Activated naive CD8-positive, alpha-beta T cell treated with anti-CD3 and anti-CD28 coated beads for 36 hours (primary cell): ENCODE measurements at places on chromosomes 13 and 19. TPM values are rescaled to one million over a fixed set of nuclear protein-coding genes. Genes with fewer than 3 reads are reported as not detected.

GRCh38 chr13:78603240-78603957, at the start of gene POU4F1:
POU4F1 (minus strand) TSS chr13:78603552; CDS start chr13:78603326, 226 bp downstream.
- DNase-seq: peak; percentile 66

The PDS5B gene
- total RNA-seq: 47.5 TPM

DNA sequence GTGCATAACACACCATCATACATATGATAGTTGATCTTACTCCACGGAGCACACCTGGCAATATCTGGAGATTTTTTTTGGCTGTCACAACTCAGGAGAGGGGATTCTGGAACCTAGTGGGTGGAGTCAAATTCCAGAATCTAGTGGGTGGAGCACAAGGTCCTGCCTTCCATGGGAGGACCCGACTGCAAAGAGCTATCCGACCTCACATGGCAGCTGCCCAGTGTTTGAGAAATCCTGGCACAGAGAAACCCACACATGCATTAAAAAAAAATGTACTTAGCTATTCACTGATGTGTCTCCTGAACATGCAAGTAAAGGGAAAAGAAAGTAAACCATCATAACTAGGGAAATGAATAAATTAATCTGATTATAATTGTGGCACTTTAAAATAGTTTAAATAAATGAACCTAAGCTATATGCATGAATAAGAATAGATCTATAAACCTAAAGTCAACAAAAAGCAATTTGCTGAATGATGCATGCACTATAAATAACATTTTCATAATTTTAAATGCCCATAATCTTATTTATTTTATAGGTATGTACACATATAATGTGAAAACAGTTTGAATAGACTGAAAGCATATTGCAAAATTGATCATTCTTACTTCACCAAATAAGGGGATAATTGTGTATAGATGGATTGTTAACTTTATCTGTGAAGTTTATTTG, 300.3 kb downstream of the MYO16 start:
- DNase-seq: no peak

- DNase-seq: no peak
These were observed 392.4 kb downstream of the RFC3 start for GRCh38 chr13:34210341-34210740.

- DNase-seq: no peak
These were observed 536.5 kb downstream of the PCDH9 start for GRCh38 chr13:66693656-66694055.

- DNase-seq: no peak
These were observed 4.9 kb downstream of the SSC5D start for GRCh38 chr19:55493052-55493644.

GRCh38 chr19:11322269-11323024, 17.0 kb downstream of the RAB3D start:
- no peak for DNase-seq

- peak; percentile 47 for DNase-seq
These were observed 10.9 kb upstream of the MEIS3 start for GRCh38 chr19:47430041-47430802.

DNA sequence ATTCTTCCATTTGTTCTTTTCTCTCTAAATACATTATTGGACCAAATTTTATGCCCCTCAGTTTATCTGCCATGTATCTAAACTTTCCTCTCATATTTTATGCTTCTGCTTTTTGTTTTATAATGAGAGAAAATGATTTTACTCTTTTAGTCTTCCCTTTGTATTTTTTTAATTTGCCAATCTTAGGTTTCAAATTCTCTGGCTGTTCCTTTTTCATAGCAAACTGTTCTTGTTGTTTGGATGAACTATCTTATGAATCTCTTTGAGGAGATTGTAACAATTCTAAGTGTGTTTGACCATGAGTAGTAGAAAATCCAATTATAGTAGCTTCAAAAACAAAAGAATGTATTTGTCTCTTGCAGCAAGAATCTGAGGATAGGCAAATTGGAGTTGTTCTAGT, 290.5 kb downstream of the NDFIP2 start:
- DNase-seq: no peak

The SOHLH2 gene
- total RNA-seq: not detected

The C3 gene
- 0.64 TPM for total RNA-seq

The COL5A3 gene
- 0.04 TPM for total RNA-seq

DNA sequence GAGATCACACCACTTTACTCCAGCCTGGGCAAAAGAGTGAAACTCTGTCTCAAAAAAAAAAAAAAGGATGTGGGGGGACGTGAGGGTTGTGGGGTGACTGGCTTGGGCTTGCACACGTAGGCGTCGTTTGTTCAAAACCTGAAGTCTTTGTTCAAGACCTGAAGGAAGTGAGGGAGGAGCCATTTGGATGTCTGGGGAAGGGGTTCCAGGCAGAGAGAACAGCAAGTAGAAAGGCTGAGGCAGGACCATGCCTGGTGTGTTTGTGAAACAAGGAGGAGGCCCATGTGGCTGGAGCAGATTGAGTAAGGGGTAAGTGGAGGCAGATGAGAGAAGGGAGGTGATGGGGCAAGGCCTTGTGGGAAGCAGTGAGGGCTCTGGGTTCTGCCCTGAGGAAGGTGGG, 27.8 kb downstream of the PIN1 start:
- peak; percentile 15 for DNase-seq

GRCh38 chr19:34436716-34437115, 8.5 kb downstream of the UBA2 start:
- no peak for DNase-seq

The ZNF100 gene
- total RNA-seq: 23.4 TPM

GRCh38 chr13:25980255-25980654, 71.6 kb downstream of the SHISA2 start:
- no peak for DNase-seq

DNA sequence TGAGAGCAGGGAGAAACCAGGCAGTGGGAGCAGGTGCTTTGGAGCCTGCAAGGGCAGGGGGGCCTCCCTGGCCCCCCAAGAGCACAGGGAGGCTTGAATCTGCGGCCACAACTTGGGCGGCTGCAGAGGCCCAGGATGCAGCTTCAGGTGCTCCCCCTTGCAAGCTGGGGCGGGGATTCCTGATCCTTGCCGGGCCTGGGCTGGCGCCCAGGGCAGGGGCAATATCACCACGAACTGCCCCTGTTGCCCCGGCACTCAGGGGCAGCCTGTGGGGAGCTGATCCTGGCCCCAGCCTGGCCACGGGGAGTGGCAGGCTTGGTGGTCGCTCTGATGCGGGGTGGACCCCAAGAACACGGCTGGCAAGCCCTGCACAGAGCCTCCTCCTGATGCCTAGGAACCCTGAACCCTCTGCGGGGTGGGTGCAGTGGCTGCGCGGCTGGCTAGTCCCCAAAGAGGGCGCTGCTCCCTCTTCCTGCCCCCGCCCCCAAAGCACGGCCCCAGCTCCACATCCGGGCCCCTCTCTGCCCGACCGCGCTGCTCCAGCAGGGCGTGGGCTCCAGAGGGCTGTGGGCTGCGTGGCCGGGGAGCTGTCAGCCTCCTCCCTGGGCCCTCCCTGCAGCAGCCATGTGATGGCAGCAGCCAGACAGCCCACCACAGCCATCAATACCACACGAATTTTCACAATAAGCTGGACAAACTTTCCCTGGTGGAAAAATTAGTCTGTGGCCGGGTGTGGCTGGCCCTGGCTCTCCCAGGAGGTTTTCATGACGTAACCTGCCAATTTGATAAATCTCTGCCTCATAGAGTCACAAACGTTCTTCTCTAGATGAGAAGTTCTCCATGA, 21.0 kb downstream of the TNFSF9 start:
- DNase-seq: peak; percentile 81

DNA sequence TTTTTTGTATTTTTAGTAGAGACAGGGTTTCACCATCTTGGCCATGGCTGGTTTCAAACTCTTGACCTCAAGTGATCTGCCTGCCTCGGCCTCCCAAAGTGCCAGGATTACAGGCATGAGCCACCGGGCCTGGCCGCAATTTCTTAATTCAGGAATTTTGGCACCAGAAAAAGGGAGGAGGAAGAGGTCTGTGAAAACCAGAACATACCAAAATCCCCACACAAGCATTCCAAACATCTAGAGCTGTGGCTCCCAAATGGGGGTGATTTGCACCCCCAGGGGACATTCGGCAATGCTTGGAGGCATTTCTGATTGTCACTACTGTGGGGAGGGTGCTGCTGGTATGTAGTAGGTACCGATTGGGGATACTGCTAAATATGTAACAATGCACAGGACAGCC, 40.2 kb upstream of the ABCC4 start:
- no peak for DNase-seq

DNA sequence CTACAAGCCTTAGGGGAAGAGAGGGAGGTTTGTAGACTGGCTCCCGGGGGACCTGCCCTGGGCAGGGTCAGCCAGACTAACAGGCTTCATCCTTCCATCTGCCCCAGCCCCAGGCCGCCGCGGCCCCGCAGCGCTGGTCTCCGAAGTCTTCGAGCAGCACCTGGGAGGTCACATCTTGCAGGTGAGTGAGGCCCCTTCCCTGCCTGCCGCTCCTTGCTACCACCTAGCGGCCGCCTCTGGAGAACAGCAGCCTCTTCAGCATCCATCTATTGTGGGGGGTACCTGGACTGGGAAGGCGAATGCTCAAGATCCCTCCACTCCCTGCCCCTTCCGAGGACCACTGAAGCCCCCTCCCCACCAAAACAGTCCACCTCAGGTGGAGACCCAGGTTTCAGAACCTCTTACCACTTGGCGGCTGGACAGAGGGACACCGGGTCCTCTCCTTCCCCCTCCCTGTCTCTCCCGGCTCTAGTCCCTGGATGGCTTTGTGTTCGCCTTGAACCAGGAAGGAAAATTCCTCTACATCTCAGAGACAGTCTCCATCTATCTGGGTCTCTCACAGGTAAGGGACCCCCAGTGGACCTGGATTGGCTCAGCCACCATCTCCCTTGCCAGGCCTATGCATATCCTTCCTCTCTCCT, 12.7 kb downstream of the NPAS1 start:
- peak; percentile 65 for DNase-seq

The TPTE2 gene
- total RNA-seq: not detected

The HIF3A gene
- not detected for total RNA-seq

DNA sequence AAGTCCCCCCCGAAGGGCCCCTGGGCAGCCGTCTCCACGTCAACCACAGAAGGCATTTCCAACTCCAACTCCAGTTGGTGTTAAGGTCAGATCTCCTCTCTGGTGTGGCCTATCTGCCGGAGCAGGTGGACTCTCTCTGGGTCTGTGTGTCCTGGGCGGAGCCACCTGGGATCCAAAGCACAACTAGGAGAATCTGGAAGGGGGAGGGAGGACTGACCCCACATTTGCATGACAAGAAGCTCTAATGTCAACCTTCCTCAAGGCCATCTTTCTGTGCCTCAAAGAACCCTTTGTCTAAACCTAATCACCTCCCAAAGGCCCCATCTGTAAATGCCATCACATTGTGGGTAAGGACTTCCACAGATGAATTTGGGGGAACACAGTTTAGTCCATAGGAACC, 381.5 kb downstream of the UQCRFS1 start:
- no peak for DNase-seq

The HNRNPA1L2 gene
- 11.6 TPM for total RNA-seq

GRCh38 chr19:38265213-38265861, 964 bp downstream of the SPINT2 start:
- DNase-seq: no peak

DNA sequence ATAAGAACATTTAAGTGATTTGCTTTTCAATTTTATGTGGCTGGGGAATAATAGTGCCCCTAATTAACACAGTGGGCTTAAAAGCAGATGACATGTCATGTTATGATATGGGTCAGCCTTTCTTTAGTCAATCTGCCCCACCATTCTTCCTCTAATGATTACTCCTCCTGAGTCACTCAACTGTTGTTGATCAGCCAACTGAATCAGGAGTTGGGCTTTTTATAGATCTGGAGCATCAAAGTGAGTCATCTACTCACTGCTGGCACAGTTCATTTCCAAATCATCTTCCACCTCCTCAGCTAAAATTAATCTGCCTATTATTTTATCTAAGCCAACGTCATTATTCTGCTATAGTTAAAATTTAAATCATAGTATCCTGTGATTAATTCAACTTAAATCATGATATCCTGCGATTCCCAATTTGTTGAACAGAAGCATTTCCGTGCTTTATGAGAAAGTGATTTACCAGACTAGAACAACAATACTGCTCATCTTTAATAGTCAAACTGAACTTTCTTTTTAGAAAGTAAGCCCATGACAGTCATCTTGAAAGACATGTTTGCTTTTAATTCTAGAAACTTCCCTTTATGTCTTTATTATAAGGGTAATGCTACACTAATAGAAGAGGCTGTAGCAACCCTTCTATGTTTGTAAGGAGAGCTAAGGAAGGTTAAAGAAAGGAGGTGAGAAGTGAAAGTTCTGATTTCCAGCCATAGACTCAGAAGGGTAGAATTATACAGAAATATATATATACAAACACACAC, 551.4 kb downstream of the TBC1D4 start:
- no peak for DNase-seq

GRCh38 chr13:74243637-74244526, 109.7 kb upstream of the KLF12 start:
- no peak for DNase-seq

DNA sequence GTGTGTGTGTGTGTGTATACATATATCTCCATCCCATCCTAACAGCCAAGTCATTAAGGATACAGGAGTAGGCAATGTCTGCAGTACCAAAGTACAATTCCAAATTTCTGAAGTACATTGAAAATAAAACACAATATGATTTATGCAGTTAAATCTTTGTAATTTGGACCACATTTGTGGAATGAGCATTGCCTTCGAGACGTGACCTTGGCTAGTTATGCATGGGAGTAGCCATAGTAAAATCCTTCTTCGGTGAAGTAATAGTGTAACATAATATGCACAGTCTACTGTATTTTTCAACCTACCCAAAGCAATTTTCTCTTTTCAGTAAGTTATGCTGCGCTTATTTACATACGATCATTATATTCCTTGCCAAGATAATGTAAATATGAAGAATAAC, 665.7 kb upstream of the GPC6 start:
- DNase-seq: no peak
